Activated CD4-positive, CD25-positive, alpha-beta regulatory T cell (primary cell): ENCODE measurements at places on chromosomes 2 and 18.

- no peak for DNase-seq
Measured at GRCh38 chr2:236177967-236178889, 10.0 kb upstream of the GBX2 start.

DNA sequence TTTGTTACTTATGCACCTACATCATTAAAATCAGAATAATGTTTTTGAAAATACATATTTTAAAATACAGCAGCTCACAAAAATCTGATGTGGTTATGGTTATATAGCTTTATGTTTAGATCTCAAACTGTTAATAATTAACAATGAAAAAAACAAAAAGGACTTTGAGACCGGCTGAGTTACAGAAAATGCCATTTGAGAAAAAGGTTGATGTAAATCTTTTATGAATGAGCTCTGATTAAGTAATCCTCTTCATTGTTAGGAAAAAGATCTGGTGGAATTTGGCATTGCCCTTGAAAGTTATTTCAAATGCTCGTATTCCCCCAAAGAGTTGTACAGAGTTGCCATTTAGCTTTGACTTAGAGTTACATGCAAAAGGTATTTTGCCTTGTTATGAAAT, 82.8 kb upstream of the PROKR1 start:
- no peak for DNase-seq

DNA sequence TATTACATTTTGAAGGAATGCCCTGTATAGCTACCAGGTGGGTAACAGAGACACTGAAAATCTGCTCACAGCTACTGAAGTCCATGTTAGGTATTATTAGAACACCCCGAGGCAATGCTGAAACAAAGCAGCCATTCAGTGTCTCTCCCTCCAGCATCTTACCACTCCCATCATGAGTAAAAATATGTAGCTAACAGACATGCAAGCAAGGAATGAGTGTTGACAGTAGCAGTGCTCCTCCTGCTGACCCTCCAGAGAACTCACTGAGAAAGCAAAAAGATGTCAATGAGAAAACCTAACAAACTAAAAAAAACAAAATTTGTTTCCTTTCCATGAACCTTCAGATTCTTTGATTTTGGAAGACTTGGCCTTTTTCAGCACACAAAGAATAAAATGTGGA, 393.9 kb downstream of the LRRTM1 start:
- DNase-seq: no peak

DNA sequence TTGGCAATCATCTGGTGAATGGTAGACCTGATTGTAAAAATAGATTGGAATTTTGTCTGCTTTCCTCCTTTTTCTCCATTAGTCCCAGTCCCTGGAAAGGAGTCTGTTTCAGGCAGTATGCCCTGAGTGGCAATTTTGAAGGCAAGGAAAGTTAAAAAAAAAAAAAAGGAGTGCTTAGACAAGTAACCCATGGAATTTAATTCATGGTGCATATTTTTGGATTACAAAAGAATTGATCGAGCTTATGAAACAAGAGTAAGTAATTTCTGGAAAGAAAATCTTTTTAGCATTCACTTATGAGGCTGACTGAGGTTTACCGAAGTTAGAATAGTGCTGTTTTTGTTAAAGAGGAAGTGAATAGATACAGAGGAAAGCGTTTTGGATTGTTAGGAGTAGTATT, 29.4 kb upstream of the TMEM178A start:
- DNase-seq: no peak

- DNase-seq: no peak
Measured at GRCh38 chr2:232352511-232353091, 25.9 kb upstream of the ALPP start.

DNA sequence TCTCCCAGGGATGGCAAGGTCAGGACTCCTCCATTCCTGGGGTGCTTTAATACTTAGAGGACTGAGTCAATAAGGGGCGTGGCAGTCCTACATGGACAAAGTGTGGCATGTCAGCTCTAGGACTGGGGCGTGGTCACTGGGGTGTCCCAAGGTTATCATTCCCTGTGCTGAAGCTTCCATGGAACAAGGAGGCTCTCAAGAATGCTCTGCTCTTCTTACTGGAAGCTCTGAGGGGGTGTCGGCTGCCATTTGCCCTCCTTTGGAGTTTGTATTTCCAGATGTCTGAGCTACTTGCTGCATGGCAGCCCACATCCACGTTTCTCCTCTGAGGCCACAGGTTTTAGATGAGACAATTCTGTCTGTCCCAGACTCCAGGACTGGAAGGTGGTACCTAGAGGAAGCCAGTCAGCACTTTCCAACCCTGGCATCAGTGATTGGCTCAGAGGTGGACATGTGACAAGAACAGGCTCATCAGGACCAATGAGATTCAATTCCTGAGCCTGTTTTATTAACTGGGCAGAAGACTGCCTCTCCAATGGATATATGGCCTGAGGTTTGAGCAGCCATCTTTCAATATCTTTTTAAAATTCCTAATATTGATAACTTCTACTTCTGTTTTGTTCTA, 128.9 kb upstream of the ARL4C start:
- DNase-seq: no peak

- DNase-seq: no peak
Measured at GRCh38 chr2:143745060-143745459, 615.8 kb downstream of the ARHGAP15 start.

- no peak for DNase-seq
Measured at GRCh38 chr2:22800412-22800811, 584.6 kb upstream of the KLHL29 start.

DNA sequence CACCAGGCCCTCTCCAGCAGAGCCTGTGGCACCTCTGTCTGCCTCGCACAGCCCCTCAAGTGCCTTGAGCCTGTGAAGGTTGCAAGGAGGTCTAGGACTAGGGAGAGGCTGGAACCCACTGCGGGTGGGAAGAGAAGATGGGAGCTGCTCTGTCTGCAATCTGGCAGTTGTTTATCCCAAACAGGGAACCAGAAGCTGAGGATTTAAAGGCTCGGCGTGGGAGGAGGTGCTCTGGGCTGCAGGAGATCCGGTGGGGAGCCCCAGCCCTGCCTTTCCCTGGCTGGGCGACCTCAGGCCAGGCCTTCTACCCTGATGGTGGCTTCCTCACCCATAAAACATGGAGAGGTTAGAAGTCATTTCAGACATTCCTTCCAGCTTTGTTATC, 174.1 kb downstream of the SMAD7 start:
- no peak for DNase-seq

GRCh38 chr2:69067026-69067630, 54.1 kb downstream of the ANTXR1 start:
- DNase-seq: no peak
